ENCODE measurements at places on chromosomes 4 and X. TPM values are rescaled to one million over a fixed set of nuclear protein-coding genes. Genes with fewer than 3 reads are reported as not detected.

The TMEM156 gene
- not detected for total RNA-seq

The MAMLD1 gene
- total RNA-seq: 7.9 TPM

The CXCL3 gene
- total RNA-seq: 26.9 TPM

The FGFBP2 gene
- total RNA-seq: 34.8 TPM

The AFM gene
- not detected for total RNA-seq

The TAPT1 gene
- 21.5 TPM for total RNA-seq

The PTCHD1 gene
- 0.24 TPM for total RNA-seq

The COX7B2 gene
- not detected for total RNA-seq

The GAGE2A gene
- total RNA-seq: not detected

The TSR2 gene
- total RNA-seq: 15.9 TPM
